ENCODE measurements at places on chromosomes 12 and 14. TPM values are rescaled to one million over a fixed set of nuclear protein-coding genes. Genes with fewer than 3 reads are reported as not detected.

GRCh38 chr14:101932673-101933072 is 31.7 kb upstream of the DYNC1H1 start:
- DNase-seq: no peak

GRCh38 chr14:50808053-50808452 is 22.9 kb downstream of the NIN start:
- DNase-seq: no peak

DNA sequence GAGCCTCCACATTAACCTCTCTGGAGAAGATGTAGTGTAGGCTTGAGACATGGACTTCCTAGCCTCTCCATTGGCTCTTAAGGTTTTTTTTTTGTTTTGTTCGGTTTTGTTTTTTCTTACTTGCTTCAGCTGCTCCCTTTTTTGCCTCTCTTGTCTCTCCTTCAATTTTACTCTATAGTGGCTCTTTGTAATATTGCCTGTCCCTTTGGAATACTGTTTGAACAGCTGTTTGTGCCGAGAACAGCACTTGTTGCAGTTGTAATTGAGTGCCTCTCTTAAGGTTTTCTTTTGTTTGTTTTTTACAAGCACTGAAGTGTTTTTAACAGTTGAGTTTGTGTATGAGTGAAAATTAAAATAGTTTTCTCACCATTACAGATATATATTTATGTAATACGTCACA is 567.7 kb downstream of the LRFN5 start:
- DNase-seq: no peak

DNA sequence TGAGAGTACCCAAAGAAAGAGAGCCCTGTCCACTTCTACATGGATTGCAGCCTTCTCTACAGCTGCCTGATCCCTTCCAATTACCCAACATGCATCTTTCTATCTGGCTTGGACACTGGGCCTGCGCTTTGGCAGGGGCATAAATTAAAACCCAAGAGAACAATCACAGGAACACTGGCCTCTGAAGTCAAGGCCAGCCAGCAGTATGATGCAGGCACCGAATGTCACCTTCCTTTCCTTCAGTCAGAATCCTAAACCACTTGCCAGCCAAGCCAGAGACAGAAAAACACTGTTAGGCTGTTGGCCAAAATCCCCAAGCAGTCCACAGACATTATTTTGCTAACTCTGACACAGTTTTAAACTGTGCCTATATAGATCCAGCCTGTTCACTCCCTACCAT is 113.7 kb downstream of the DUSP6 start:
- no peak for DNase-seq

DNA sequence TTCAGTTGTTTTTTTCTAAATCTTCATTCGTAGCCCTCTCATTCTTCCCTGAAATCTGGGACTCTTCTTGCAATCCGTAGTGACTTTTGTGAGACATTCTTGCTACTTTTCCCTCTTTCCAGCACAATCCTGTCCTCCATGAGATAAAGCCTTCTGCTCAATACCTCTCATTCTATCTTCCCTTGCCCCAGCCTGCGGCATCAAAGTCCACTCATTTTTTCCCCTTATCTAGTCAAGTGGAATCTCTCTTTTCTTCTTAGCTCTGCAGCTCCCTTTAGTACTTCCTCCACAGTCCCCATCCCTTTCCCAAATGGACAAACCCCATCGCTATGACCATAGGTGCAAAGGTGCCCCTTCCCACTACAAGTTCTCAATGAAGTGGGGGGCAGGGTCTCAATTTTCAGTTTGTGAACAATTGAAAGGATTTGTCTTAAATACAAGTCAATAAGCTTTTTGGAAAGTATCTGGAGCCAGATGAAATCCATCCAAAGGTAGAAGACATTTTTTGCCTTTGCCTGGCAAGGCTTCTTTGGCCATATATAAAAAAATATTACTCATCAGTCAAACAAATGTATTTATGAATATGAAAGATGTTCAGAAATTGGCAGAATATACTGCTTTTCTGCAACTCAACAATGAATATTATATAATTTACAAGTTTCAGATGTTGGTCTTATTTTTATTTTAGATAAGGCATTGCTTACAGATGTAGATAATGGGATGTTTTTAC is 179.4 kb downstream of the SNAPC1 start:
- DNase-seq: no peak

GRCh38 chr14:96734076-96734622 is 63.0 kb upstream of the VRK1 start:
- DNase-seq: no peak

DNA sequence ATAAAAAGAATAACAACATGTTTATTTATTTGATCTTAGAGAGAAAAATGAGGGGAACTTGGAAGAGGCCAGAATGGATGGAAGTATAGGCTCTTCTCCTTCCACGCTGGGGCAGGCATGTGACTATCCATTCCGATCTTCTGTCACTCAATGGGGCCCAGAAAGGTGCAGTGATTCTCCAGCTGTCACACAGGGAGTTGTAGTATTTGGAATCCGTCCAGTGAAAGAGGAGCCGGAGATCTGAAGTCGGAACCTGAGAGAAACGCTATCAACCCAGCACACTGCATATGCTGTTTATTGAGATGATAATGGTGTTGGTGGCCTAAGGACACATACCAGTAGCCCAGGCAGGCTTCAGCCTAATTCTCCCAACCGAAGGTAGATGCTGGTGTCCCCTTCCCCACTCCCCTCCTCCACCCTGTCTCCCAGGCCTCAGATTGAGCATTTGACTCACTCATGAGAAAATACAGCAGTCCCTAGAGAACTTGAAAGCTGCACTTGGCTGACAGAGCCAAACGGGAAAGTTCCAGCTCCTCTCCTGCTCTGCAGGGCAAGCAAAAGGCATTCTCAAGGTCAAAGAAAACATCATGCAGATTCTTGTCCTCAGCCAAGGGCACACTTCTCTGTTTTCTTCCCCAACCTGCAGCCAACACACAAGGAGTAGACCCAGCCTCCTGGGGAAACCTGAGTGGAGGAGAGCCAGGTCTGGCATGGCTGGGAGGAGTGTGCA is 100.4 kb downstream of the IRF2BPL start:
- no peak for DNase-seq

DNA sequence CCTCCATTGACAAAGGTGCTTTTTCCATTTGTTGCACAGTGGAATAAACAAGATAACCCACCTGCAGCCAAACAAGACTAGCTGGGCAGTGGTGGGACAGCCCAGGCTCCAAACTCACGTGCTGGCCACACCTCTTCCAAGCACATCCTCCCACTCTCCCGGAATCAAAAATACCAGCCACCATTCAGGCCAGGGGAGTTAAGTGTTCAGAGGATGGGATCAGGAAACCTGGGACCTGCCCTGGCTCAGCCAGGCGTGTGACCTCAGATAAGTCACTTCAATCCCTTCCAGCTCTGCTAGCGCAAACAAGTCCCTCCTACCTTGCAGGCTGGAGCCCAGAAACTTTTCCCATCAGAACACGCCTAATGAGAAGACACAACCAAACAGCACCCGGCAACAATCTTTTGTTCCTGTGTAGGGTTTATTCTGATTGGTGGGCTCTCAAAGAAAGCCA is 43.3 kb downstream of the ACTN1 start:
- peak; percentile 73 for DNase-seq

The RERGL gene
- 26.7 TPM for total RNA-seq

The AKAP6 gene
- 21.1 TPM for total RNA-seq

The ARPC3 gene
- 76.5 TPM for total RNA-seq

The CFAP73 gene
- not detected for total RNA-seq

The TAS2R7 gene
- total RNA-seq: not detected

The CLEC2D gene
- not detected for total RNA-seq

The DPPA3 gene
- not detected for total RNA-seq

The FMNL3 gene
- total RNA-seq: 30.4 TPM

The BIN2 gene
- total RNA-seq: 4.2 TPM

Measured in ascending aorta (tissue), 2 donors.